ENCODE measurements at places on chromosomes 12 and 14.

DNA sequence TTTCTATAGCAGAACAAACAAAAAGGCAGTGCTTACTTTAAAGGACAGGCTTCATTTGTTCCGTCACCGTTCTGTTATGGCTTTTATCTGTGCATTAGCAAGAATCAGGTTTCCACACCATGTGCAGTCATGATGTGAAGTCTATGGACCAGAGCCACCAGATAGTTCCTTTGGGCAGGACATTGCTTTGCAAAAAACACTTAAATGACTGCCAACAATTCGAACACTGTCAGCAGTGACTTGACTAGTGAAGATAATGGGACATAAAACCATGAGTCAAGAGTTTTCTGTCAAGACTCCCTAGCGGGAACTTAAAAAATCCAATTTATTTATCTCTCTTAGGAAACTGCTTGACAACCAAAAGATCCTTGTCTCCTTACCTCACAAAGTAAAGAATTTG, 80.3 kb downstream of the NKX2-1 start:
- no peak for DNase-seq
- no peaks in the 10 kb centered on the region for H3K36me3 ChIP-seq
- H3K4me3 ChIP-seq, result no peak overlapping the region
- no peaks in the 10 kb centered on the region for H3K27me3 ChIP-seq
- H3K4me1 ChIP-seq, result no peaks in the 10 kb centered on the region

GRCh38 chr12:27696864-27697564, 767 bp downstream of the REP15 start:
- no peak overlapping the region for H3K27ac ChIP-seq
- no peaks in the 10 kb centered on the region for H3K36me3 ChIP-seq
- DNase-seq, result no peak
- no peaks in the 10 kb centered on the region for H3K4me1 ChIP-seq

GRCh38 chr12:11666131-11667050, 16.9 kb downstream of the ETV6 start:
- DNase-seq, result no peak
- H3K27ac ChIP-seq, result peak overlapping the region; percentile 97
- no peaks in the 10 kb centered on the region for H3K27me3 ChIP-seq
- no peak overlapping the region for H3K4me3 ChIP-seq
- peaks cover 3% of the 10 kb centered on the region for H3K4me1 ChIP-seq
- no peaks in the 10 kb centered on the region for H3K36me3 ChIP-seq

DNA sequence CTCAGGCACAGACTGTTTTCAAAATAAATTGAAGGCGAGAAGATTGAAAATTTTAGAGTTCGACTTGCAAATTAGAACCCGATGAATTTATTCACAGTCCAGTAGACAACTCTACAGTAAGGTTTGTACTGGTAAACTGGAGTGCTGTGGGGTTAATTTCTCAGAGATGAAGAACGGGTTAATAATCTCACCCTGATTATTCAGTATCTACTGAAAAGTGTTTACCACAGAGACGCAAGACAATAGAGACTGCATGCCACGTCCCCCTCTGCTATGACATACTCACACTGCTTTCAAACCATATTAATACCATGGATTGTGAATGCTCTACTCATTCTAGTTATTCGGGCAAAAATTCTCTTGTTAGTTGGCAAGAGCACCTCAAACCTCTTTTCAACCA, 36.1 kb downstream of the CFL2 start:
- no peak overlapping the region for H3K4me3 ChIP-seq
- DNase-seq, result no peak
- H3K36me3 ChIP-seq, result no peaks in the 10 kb centered on the region
- no peaks in the 10 kb centered on the region for H3K27me3 ChIP-seq

Measured in breast epithelium (tissue), 4 donors.